ENCODE measurements at places on chromosomes 13 and 19. TPM values are rescaled to one million over a fixed set of nuclear protein-coding genes. Genes with fewer than 3 reads are reported as not detected.

The KCNN4 gene
- total RNA-seq: not detected

The SOX1 gene
- 15.7 TPM for total RNA-seq

The FUT3 gene
- not detected for total RNA-seq

The ZNF491 gene
- 18.5 TPM for total RNA-seq

The UPK1A gene
- total RNA-seq: not detected

The NFIX gene
- total RNA-seq: 235 TPM

The PLVAP gene
- 2.2 TPM for total RNA-seq

The ETFB gene
- 36.0 TPM for total RNA-seq

The KIR2DL1 gene
- total RNA-seq: not detected

The KLK4 gene
- not detected for total RNA-seq

The LHB gene
- not detected for total RNA-seq

The RINL gene
- total RNA-seq: 2.2 TPM

The ADGRE3 gene
- total RNA-seq: not detected

The ZNF681 gene
- total RNA-seq: 21.9 TPM

The WBP4 gene
- 10.6 TPM for total RNA-seq

The TMEM143 gene
- total RNA-seq: 2.8 TPM

The CEACAM7 gene
- total RNA-seq: not detected

The CGB5 gene
- total RNA-seq: not detected

The ZNF99 gene
- 1.6 TPM for total RNA-seq

The ZNF419 gene
- total RNA-seq: 29.7 TPM

The PINLYP gene
- 14.4 TPM for total RNA-seq

The IGFL2 gene
- 2.2 TPM for total RNA-seq

The KLK15 gene
- not detected for total RNA-seq

The KIR3DL1 gene
- total RNA-seq: not detected

The ONECUT3 gene
- total RNA-seq: not detected

The HSH2D gene
- not detected for total RNA-seq

The TEX101 gene
- not detected for total RNA-seq

The GAPDHS gene
- total RNA-seq: not detected

The EDDM13 gene
- total RNA-seq: not detected

The CEACAM6 gene
- not detected for total RNA-seq

The ZNF728 gene
- 0.31 TPM for total RNA-seq

The DMWD gene
- total RNA-seq: 85.8 TPM

The DACH1 gene
- total RNA-seq: 7.8 TPM

The LILRA5 gene
- total RNA-seq: 0.63 TPM

The UNC13A gene
- 48.5 TPM for total RNA-seq

The KLHL26 gene
- total RNA-seq: 9.7 TPM

The SMAD9 gene
- 14.4 TPM for total RNA-seq

The INSL3 gene
- total RNA-seq: not detected

The VSTM1 gene
- total RNA-seq: not detected

The TINCR gene
- 0.63 TPM for total RNA-seq

The KLK11 gene
- not detected for total RNA-seq

The IRGC gene
- total RNA-seq: not detected

The RASGRP4 gene
- not detected for total RNA-seq

The THSD1 gene
- total RNA-seq: 11.9 TPM

The MEDAG gene
- 0.31 TPM for total RNA-seq

The SMIM24 gene
- not detected for total RNA-seq

The OR4F17 gene
- total RNA-seq: not detected

The CYP2B6 gene
- not detected for total RNA-seq
